ENCODE measurements at places on chromosomes 3 and 15.

- DNase-seq, result no peak
Measured at GRCh38 chr3:156586905-156587759, 32.2 kb upstream of the SSR3 start.

DNA sequence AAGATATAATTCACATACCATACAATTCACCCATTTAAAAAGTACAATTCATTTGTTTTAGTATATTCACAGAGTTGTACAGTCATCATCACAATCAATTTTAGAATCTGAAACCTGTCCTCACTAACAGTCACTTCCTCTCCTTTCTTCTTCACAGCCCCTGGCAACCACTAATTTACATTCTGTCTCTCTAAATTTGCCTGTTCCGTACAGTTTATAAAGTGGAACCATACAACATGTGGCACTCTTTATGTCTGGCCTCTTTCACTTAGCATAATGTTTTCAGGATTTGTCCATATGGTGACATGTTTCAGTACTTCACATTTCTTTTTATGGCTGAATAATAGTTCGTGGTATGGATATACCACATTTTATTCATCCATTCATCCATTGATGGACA, 22.7 kb downstream of the ERICH6 start:
- DNase-seq, result no peak

GRCh38 chr3:190863119-190863465, 598 bp upstream of the GMNC start:
- no peak for DNase-seq

GRCh38 chr15:78540871-78541743, 863 bp downstream of the PSMA4 start:
- no peak for DNase-seq

DNA sequence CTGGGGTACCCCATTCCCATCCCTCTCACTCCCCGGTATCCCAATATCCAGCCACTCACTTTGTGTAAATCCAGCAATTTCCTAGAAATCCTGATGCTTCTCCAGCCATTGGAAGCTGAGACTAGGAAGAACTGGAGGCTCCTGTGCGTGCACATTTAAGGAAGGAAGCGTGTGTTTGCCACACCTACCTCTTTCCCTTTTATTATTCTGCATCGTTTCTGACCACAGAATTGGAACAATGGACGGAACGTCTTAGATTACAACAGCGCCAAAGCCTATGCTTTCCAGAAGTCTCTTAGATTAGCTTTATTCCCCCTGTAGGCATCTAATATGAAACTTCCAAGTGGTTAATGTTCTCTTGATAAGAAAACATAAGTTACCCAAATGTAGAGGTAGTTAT, 234.8 kb upstream of the TRIM42 start:
- no peak for DNase-seq

DNA sequence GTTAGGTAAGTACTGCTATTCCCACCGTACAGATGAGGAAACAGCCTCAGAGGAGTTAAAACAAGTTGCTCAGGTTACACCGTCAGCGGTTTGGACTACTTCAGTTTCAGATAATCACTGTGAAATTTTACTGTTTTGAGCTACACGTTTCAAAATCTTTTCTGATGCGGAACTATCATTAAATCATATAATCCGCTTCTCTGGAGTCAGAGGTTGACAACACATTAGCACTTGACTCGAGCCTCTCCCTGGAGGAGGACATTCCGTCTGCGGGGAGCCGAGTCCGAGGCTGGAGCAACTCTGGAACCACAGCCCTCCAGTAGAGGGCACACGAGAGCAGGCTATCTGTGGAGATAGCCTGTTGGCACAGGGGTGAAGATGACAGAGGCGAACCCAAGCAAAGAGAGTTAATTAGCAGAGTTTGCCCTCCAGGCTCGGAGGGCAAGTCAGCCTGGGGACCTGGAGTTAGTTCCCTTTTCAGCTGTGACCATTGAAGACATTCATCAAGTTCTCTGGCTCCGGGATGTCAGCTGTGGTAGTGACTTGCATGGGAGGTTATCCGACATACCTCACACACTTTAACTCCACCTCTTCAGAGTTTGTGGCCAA, 131.2 kb downstream of the IGF1R start:
- DNase-seq, result no peak
